ENCODE measurements at places on chromosomes 2 and 18. TPM values are rescaled to one million over a fixed set of nuclear protein-coding genes. Genes with fewer than 3 reads are reported as not detected.

Gene GPR35
- total RNA-seq: 7.6 TPM

DNA sequence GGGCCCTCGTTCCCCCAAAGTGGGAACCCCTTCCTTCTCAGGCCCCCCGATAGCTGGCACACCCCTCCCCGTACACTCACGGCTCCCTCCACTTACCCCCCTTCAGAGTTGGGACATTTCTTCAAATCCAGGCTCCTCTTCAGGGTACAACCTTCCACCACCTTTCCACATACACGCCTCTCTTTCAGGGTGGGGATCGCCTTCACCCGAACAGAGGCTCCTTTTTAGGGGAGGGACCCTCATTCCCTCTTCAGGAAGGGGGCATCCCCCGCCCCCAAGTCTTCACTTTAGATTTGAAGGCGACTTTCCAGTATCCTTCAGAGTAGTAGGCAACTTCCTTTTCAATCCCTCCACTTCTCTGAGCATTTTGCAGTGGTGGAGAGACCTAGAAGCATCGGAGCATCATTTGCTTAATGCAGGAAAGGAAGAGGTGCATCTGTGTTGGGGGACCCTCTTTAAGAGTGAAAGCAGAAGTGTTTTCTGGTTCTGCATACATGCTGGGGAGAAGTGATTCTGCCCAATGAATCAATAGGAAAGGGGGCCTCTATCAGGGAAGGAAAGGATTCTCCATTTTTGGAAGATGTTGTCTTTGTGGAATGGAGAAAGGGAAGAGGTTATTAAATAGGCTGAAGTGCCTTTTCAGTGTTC, 845 bp downstream of the EML4 start:
- peak; percentile 19 for DNase-seq

- no peak for DNase-seq
Observed at GRCh38 chr2:4180631-4181030, 477.3 kb downstream of the DCDC2C start.

- no peak for DNase-seq
Observed at GRCh38 chr2:168478206-168478605, 22.1 kb downstream of the CERS6 start.

- DNase-seq: no peak
Observed at GRCh38 chr2:18505703-18506341, 54.6 kb downstream of the RDH14 start.

DNA sequence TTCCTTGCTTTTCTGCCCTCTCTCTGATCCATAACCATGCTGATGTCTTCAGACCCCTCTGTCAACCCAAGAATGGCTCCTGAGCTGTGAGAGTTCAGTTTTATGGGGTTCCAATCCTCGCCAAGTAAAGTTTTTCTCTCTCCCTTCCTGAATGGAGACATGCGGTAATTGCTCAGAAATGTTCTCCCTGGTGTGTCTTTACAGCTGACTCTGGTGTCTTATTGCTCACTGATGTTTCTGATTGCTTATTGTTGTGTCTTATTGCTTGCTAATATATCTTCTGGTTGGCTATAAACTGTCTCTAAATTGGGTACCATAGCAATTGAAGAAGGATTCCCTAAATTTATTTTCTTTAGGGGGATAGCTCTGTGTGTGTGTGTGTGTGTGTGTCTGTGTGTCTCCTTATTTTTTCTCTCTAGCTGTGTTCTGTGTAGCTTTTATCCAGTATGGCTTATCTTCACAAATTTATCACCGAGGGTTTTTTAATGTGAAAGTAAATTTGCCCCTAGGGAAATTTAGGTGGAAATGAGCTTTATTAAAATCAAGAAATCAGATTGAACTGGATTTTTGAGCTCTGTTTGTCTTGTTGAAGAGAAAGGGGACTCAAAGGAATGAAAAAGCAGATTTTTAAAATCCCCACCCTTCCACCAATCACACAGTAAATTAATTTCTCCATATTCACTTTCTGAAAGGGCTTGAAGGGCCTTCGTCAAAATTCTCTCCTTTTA, 19.5 kb downstream of the MGAT5 start:
- DNase-seq: no peak

GRCh38 chr18:40925071-40925541, 1029.9 kb upstream of the PIK3C3 start:
- DNase-seq: no peak

DNA sequence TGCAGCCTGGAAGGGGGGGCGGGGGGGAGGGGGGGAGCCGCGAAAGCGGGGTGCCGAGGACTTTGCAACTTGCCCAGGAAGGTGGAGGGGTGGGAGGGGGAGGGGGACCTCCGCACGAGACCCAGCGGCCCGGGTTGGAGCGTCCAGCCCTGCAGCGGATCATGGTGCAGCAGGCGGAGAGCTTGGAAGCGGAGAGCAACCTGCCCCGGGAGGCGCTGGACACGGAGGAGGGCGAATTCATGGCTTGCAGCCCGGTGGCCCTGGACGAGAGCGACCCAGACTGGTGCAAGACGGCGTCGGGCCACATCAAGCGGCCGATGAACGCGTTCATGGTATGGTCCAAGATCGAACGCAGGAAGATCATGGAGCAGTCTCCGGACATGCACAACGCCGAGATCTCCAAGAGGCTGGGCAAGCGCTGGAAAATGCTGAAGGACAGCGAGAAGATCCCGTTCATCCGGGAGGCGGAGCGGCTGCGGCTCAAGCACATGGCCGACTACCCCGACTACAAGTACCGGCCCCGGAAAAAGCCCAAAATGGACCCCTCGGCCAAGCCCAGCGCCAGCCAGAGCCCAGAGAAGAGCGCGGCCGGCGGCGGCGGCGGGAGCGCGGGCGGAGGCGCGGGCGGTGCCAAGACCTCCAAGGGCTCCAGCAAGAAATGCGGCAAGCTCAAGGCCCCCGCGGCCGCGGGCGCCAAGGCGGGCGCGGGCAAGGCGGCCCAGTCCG, 540 bp downstream of the SOX11 start:
- no peak for DNase-seq

Data from activated T-helper 1 cell treated with anti-CD3 and anti-CD28 coated beads, Interleukin-12 subunit alpha, Interleukin-12 subunit beta, Interleukin-2, Interleukin-4 antibody, amounts not matched to agents 30 ng/mL and 10 ng/mL and 1 ng/mL, durations not matched to agents 14 hours and 24 hours and 36 hours (primary cell).